CD4-positive, alpha-beta T cell treated with Interleukin-17A for 1 hour (primary cell): ENCODE measurements at places on chromosomes 16 and 17.

- DNase-seq = no peak
Measured at GRCh38 chr17:17561408-17562145, 29.9 kb downstream of the PEMT start.

DNA sequence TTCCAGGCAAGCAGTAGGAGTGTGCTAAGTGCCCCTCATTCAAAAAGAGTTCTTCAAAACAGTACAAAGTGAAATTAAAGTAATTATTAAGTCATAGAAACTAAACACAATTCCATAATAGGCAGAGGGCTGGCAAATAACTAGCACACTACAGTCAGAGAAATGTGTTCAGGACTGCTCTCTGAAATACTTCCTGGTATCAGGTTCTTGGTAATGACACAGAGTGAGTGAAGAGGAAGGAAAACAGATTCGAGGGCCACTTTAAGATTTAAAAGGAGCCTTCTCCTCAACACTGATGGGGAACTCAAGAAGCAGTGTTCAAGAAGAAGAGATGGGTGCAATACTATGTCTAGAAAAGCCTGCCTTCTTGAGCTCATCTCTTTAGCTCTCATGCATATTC, 139.2 kb downstream of the TOX3 start:
- DNase-seq = no peak

DNA sequence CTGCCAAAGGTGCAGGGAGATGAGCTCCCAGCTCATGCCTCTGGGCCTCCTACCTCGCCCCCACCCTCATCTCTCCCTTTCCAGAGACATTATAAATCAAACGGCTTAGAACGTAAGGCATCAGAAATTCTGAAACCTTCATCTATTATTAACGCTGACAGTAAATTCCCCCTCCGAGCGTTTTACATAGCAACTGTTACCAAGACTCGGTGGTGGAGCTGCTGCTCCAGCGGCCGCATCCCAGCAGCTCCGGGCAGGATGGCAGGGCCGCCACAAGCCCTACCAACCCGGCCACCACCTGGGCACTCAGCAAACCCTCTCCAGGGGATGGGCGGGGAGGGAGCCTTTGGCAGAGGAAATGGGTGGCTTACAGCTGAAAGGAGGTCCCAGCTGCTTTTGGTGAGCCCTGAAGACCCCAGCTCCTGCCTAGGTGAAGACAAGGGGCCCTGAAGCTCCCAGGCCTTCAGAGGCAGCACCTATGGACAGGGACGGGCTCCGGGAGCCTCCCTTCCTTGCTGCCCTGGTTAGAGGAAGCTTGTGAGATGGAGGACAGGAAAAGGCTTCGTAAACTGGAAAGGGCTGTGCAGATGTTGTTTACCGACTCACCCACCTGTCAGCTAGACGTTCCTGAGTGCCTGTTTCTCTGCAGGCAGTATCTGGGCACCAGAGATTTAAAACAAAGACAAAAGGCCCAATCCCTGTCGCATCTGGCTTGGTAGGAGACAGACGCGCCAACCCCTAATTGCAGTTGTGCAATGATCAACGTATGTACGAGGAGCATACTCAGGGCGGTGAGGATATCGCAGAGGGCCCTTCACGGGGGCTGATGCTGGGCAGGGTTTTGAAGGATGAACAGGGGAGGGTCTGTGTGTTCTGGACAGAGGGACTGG, 76.9 kb downstream of the RAI1 start:
- DNase-seq = peak; percentile 7

- peak; percentile 59 for DNase-seq
Measured at GRCh38 chr17:66715745-66716156, 119.2 kb upstream of the CACNG5 start.

- no peak for DNase-seq
Measured at GRCh38 chr17:38669520-38669919, 5.2 kb downstream of the EPOP start.

DNA sequence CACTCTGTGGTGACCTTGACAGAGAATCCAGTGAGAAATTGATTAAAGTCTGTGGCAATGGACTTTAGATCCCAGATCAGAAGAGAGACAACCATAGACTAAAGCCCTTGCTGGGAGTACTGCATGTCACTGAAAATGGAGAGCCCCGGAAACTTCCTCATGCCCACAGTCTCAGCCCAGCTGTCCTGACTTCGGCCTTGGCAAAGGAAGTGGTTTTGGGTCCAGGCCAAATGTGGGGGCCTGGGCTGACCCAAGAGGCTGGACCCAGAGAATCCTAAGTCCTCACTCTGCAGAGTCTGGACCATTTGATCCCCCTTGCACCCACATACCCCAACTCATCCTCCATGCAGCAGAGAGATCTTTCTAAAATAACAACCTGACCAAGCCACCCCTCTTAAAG, 4.7 kb upstream of the BEAN1 start:
- no peak for DNase-seq

GRCh38 chr16:67013823-67014633, 14.9 kb upstream of the CBFB start:
- peak; percentile 72 for DNase-seq

DNA sequence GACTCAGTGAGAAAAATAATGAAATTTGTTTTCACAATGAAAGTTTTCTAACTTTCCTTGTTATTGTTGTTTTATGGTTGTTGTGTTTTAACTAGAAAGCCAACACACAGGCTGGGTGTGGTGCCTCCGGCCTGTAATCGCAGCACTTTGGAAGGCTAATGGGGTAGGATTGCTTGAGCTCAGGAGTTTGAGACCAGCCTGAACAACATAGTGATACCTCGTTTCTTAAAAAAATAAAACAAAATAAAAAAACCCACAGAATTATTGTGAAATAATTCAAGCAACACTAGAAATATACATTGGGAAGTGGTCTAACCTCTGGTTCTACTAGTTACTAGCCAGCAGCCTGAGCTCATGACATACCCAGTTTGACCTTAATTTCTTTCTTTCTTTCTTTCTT, 630 bp downstream of the MILR1 start:
- DNase-seq = no peak

GRCh38 chr17:68512960-68513474, 787 bp downstream of the PRKAR1A start:
- no peak for DNase-seq

DNA sequence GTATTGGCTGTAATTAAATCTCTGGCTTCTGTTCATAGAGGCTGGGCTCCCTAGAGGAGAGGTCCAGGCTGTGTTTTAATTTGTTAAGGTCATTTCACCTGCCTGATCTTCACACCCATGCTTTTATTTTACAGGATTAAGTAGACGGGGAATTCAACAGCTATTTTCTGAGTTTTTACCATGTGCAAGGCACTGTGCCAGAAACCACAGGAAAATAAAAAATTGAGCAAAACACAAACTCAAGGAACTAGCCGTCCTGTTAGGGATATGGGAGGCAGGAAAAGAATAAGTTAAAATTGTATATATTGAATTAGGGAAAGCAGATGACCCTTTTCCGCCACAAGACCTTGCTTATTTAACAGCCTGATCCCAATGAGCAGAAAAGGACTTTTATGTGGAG, 29.1 kb downstream of the HS3ST3A1 start:
- DNase-seq = no peak

- no peak for DNase-seq
Measured at GRCh38 chr17:45046537-45047125, 4.8 kb downstream of the DCAKD start.

GRCh38 chr16:47979616-47980182, 176.1 kb downstream of the ABCC12 start:
- no peak for DNase-seq

GRCh38 chr17:75124041-75124818, 7.3 kb downstream of the NT5C start:
- peak; percentile 45 for DNase-seq

- no peak for DNase-seq
Measured at GRCh38 chr16:353404-354290, 1.1 kb upstream of the AXIN1 start.

- no peak for DNase-seq
Measured at GRCh38 chr16:20612551-20613480, 36.6 kb upstream of the ACSM2B start.

DNA sequence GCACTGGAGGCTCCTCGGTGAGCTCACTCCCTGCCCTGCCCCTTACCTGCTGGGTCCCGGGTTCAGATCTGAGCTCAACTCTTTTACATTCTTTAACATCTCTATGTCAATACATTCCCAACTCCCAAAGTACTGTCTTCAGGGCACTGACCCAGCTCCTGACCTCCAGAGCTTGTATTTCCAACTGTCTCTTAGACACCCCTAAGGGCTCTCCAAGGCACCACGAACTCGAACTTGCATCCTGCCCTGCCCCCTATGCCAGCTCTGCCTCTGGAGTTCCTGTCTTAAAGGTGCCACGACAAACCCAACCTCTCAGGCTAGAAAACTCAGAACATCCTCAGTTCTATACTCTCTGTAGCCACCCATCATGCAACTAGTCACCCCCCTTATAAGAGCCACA, 38.6 kb downstream of the IFT140 start:
- no peak for DNase-seq

DNA sequence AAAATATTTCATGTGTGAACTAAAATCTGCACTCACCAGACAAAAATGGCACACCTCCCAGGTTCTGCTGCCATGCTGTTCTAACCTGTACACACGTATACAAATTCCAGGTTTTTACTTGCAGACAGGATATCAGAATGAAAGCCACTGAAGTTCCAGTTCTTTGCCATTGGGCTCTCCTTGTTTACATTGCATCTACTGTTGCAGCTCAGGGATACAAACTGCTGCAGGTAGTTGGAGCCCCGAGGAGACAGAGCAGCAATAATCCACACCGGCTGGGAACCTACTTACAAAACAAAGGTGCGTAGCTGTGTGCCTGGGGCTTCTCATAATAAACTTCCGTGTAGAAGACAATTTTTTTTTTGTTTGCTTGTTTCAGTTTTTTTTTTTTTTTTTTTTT, 59.6 kb downstream of the HAPSTR1 start:
- no peak for DNase-seq

DNA sequence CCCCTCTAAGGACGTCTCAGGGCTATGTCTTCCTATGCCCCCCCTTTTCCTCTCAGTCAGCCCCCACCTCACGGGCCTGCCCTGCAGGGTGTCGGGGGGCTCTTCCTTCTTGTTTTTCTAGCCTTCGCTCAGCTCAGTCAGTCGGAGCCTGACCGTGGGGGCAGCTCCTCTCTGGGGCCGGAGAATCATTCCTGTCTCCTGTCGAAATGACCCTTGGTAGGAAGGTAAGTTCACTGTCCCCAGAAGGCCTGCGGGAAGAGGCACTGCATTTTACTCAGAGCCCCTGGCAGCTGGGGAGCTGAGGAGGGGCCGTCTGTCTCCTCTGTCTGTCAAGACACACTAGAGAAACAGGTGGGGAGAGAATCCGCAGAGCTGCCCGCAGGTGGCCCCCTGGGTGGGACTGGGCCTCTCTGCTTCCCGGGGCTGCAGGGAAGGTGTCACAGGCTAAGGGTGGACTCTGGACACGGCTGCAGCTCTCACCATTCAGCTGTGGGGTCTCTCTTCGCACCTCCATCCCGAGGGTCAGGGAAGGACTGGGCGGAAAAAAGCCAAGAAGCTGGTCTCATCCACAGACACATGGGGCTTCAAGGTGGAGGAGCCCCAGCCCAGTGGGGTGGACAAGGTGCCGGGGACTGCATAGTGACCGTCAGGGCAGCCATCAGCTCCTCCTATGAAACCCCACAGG, 112.8 kb upstream of the TNRC6C start:
- DNase-seq = no peak

- no peak for DNase-seq
Measured at GRCh38 chr17:82358465-82359350, at the start of gene TEX19. TSS of gene TEX19 (plus strand) at chr17:82359247. CDS start at chr17:82362151, 2,904 bp downstream.
